K562 (cell line): ENCODE measurements at places on chromosomes 1 and 21. TPM values are rescaled to one million over a fixed set of nuclear protein-coding genes. Genes with fewer than 3 reads are reported as not detected.

TNFRSF9 gene
- 0.09 and 0.16 TPM in 2 replicates for total RNA-seq

ZNF678 gene
- total RNA-seq = 9.0 and 10.6 TPM in 2 replicates

PCBP3 gene
- 0.34 TPM in 1 of 2 replicates, not detected in the other for total RNA-seq

SPRR2D gene
- total RNA-seq = 2.7 and 3.9 TPM in 2 replicates

NUDT4B gene
- total RNA-seq = 2.8 TPM in 1 of 2 replicates, not detected in the other
